Activated CD4-positive, CD25-positive, alpha-beta regulatory T cell (primary cell): ENCODE measurements at places on chromosomes 3 and 15.

GRCh38 chr3:193637831-193638230 is 44.8 kb downstream of the OPA1 start:
- no peak for DNase-seq

DNA sequence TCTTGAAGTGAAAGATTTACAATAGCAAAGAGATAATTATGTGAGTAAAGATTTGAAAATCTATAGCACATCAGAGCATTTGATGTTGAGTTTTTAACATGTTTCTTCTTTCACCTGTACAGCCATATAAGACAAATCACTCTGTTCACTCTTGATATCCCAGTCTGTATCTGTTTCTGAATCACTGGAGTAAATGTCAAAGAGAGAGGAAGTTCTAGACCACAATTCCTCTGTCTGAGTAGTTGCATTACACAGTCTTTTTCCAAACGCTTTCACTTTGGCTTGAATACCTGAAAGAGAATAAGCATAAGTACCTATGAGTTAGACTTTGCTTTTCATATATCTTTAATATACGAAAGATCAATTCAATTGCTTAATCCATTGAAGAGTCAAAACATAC is 9.9 kb downstream of the THAP10 start:
- no peak for DNase-seq

DNA sequence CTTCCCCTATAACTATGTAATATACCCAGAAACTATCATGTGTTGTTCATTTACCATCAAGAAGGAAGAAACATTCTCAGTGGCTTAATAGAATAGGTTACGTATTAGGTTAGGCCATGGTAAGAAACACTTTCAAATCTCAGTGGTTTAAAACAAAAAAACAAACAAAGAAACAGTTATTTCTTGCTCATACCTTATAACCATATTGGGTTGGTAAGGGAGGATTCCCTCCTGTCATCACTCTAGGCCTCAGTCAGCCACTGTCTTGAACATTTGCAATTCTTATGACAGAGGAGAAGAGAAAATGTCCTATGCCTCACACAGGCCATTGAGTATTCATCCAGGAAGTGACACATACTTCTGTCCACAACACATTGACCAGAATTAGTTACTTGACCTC is 727.7 kb upstream of the NECTIN3 start:
- DNase-seq, result no peak

GRCh38 chr3:19103510-19103909 is 44.8 kb upstream of the KCNH8 start:
- DNase-seq, result no peak

- DNase-seq, result no peak
These were observed 87.6 kb downstream of the NEK11 start for GRCh38 chr3:131114256-131114655.

DNA sequence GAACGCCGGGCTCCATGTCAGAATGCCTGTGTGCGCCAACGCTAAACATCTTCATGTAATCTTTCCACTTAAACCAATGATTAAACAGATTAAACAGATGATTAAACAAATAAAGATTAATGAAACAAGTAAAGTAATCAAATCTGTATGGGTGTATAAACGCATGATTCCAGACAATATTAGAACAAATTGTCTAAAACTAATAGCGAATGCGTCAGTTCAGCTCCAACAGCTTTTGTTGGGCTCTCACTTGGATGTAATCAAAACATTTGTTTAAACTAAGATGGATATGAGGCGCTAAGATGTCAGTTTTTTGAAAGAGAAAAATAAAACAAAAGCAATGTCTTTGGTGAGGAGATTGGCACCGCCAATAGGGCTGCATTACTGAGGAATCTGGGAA is 299.1 kb upstream of the TLE3 start:
- DNase-seq, result no peak

DNA sequence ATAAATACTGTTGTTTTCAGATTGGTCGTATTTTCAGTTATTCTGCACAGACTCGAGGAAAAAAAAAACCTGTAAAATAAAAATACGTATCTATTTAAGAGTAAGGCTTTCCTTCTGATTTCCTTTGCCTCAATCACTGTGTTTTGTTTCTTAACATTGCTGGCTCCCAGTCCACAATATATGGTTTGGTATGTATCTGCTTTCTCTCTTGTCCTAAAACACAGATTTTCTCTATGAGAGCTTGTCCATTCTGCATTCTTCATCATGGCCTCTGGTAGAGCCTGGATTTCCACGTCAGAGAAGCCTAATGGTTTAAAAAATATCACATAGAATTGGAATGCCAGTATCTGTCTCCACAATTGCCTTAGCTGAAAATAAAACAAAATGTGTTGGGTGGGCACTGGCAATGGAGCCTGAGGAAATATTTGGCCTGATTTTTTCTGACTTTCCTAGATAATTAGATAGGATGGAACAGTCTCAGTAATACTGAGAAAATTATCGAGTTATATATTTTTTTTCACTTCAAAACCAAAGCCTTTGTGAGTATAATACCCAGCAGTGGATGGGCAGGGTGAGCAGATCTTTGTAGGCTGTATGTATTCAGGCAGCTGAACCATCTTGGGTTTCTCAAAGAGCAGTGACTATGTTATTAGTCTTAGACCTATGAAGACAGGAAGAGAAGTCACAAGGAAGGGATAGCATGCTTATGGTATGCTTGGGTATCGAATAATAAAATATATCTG is 1.9 kb downstream of the CD200 start:
- DNase-seq, result no peak

- no peak for DNase-seq
These were observed 1.5 kb downstream of the ZNF639 start for GRCh38 chr3:179324270-179324754.

DNA sequence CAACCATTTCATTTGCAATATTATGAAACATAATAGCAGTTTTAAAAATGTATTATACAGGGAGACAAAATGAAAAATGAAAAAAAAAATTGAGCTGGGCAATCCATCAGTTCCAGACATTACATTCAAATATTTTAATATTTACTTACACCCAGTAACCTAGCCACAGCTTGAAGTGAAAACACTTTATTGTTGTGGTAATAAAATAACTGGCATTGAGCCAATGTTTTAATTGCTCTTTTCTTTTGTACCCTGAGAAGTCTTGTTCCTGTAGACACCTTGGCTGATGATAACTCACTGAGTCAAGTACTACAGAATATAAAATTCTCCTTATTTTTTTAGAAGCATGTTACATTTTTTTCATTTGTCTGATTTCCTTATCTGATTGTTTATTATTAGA is 180.6 kb downstream of the ROBO1 start:
- no peak for DNase-seq

- DNase-seq, result no peak
These were observed 3.8 kb downstream of the RNU6-1 start for GRCh38 chr15:67836134-67836455.

DNA sequence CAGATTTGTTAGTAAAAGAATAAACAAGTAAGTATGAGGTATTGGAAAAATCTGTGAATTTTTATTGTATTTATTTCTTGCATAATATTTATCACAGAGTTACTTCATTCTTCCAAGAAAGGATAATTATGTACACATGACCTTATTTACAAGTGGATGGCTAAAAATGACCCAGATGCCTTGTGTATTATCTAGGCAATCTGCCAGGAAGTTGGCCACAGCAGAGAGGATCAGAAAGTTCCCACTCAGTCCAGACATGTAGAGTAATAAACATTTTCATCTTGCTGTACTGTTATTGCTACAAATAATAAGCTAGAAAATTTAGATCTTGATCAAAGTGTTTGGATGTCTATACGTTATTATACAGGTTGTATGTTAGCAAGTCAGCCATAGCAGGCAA is 317.1 kb downstream of the EPHA6 start:
- DNase-seq, result no peak

GRCh38 chr15:87660251-87661129 is 596.0 kb downstream of the NTRK3 start:
- no peak for DNase-seq

DNA sequence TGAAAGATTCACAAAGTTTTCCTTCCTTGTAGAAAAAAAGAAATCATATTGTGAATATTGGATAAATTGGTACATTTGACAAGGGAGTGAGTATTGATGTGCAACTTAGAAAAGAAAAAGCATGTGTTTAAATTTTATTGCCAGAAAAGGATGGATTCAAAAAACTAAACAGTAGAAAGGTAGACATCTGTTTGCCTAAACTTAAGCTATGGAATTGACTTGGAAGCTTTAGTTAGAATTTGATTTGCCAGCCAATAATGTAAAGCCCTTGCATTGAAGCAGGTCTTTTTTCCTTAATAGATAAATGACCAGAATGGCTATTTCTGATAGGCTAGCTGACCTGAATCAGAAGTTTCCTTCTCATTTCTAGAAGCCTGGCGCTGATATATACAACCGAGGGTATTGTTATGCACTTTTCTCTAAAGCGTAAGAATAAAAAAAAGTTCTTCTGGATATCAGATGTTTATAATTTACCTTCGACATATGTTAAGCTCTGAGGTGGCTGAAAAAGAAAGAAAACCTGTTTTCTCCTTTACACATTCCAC is 4.2 kb downstream of the RARB start:
- no peak for DNase-seq

GRCh38 chr3:112351823-112352222 is 18.9 kb downstream of the CD200 start:
- DNase-seq, result no peak
